NCI-H460 (cell line): ENCODE measurements at places on chromosomes 12 and 14.

- DNase-seq, result no peak
Measured at GRCh38 chr14:91882369-91882768, 15.0 kb upstream of the TC2N start.

- no peak for DNase-seq
Measured at GRCh38 chr14:75003250-75004027, 718 bp downstream of the EIF2B2 start.

DNA sequence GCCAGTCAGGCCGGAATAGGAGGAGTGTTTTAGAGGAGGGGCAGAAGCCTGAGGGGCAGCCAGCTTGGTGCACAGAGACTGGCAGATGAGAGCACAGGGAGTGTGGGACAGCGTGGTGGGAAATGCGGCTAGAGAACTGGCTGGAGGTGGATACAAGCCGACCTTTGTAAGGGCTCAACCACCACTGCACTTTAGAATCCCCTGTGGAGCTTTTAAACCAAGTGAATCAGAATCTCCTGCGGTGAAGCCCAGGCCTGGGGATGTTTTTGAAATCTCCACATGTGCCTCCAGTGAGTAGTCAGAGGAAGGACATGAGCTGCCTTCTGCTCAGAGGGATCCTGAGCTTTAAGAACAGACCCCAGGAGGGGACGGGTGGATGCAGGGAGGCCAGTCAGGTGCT, 10.9 kb upstream of the PCED1B start:
- DNase-seq, result no peak

- no peak for DNase-seq
Measured at GRCh38 chr14:97021571-97022168, 224.5 kb downstream of the VRK1 start.

DNA sequence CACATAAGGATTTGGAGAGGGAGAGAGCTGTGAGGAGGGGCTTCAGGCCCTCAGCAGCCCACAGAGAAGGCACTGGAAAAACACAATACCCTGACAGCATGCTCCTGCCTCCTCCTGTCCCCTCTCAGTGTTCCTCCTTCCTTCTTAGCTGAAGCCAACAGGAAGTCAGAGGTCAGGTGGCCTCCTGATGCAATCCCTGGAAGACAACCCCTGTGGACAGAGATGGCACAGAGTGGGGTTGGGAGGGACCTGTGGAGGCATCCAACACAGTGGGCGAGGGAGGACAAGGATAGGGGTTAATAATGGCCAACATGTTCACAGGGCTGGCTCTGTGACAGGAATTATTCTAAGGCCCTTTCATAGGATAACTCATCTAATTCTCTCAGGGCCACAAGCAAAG, 15.4 kb upstream of the IFI27L2 start:
- DNase-seq, result no peak

- DNase-seq, result no peak
Measured at GRCh38 chr12:47382305-47382704, 302.5 kb upstream of the AMIGO2 start.
